ENCODE measurements at places on chromosomes 7 and 10.

GRCh38 chr10:43035800-43036199 is 41.1 kb upstream of the RET start:
- DNase-seq: no peak

DNA sequence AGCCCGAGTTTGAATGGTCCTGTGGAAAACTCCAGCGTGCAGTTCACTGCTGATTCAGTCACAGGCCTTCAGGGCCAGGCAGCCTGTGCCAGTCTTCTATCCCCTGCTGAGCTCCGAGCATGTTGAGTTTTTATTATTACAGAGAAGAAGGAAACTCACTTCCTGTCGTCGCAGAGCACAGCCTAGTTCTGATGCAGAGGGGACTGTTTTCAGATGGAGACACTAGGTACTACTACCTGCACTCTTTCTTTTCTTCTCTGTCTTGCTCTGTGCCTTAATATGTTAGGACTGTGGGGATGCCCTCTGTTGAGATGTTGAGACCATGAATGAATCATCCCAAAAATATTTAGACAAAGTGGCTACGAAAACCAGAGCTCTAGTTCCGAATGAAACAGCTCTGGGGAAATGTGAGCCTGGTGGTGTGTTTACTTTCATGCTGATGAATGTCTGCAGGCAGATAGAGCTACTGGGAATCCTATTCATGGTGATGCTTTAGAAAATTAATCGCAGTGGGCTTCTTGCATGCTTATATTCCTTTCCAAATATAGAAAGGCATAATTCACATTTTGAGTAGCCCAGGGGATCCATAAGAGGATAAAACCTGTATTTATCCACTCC is 29.6 kb downstream of the CASP7 start:
- no peak for DNase-seq

GRCh38 chr7:30260246-30260768 is 24.1 kb upstream of the ZNRF2 start:
- DNase-seq: no peak

GRCh38 chr10:75035975-75036708 is 75.3 kb upstream of the SAMD8 start:
- DNase-seq: no peak

- peak; percentile 11 for DNase-seq
Measured at GRCh38 chr10:102645388-102645740, 1.1 kb downstream of the TRIM8 start.

GRCh38 chr10:133088956-133089800 is 1.5 kb downstream of the ADGRA1 start:
- no peak for DNase-seq

- DNase-seq: no peak
Measured at GRCh38 chr10:72314263-72314662, 40.5 kb downstream of the DNAJB12 start.

GRCh38 chr10:14358886-14359573 is 28.3 kb upstream of the FRMD4A start:
- no peak for DNase-seq

GRCh38 chr7:16189026-16189715 is 232.2 kb downstream of the CRPPA start:
- no peak for DNase-seq

DNA sequence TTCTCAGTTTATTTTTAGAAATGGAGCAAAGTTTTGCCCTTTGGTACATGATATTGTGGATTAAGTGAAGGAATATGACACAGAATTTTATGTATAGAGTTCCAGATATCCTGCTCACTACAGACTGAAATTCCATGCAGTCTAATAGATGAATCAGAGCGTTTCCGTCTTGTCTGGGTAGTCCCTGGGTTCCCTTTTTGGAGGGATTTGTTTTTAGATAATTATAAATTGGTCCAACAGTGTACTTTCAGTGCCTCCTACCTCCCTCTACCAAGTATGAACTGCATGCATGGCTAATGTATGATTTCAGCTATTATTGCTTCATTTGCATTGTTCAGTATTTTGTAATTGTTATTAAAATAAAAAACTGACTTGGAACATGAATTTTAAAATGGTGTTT is 74.4 kb downstream of the SEPTIN7 start:
- DNase-seq: no peak

DNA sequence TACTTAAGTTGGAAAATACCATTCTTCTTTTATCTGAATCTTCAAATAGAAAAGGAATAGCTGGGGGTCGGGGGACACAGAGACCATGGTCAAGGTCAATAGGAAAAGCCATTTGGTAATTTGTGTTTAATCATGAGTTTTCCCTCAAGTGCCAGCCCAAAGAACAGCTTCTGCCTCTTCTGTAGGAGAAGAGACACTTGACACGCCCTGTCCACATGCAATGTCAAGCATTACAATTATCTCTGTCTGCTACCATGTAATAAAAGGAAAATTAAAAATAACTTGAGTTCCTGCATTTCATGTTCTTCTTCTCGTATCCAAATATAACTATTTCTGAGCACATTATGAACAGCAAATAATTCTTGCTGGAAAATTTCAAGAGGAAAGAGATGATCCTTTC is 241.7 kb downstream of the IPMK start:
- DNase-seq: no peak

DNA sequence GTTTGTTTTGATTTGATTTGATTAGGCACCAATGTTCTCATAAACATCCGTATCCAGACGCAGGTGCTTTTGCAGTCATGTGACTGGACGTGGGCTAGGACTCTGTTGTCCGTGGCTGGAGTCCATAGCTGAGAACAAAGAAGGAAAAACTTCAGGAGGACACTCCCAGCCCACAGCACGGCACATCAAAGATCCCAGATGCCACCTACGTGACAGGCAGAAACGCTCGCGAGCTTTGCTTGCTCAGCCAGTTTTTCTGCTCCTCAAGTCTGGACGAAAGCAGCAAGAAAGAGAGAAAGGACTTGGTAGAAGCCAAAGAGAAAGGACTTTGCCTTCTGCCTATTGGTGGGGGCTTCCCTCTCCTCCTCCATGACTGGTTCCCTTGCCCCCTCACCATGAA is 6.9 kb upstream of the ZKSCAN1 start:
- DNase-seq: no peak

- DNase-seq: no peak
Measured at GRCh38 chr7:16465469-16466361, at the start of gene SOSTDC1. TSS of gene SOSTDC1 (minus strand) at chr7:16465738. CDS start at chr7:16465668, 70 bp downstream.

- no peak for DNase-seq
Measured at GRCh38 chr7:33753881-33754525, 151.3 kb upstream of the BMPER start.

DNA sequence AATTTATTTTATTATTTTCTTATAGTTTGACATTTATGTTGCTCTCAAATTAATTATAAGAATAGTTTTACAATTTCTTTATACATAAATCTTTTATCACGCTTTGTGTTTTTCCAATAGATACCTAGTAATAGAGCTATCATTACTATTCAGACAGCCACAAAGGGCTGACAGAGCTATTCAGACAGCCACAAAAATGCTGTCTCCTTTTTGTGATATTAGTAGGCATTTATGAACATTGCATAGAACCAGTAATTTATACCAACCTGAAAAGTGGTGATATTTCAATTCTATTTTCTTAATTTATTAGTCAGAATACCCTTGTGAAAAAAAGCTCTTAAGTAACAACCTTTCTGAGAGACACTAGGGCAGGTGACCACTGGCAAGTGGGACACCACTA is 34.2 kb upstream of the IGFBP3 start:
- no peak for DNase-seq

GRCh38 chr10:101162677-101163076 is 31.6 kb downstream of the TLX1 start:
- no peak for DNase-seq

DNA sequence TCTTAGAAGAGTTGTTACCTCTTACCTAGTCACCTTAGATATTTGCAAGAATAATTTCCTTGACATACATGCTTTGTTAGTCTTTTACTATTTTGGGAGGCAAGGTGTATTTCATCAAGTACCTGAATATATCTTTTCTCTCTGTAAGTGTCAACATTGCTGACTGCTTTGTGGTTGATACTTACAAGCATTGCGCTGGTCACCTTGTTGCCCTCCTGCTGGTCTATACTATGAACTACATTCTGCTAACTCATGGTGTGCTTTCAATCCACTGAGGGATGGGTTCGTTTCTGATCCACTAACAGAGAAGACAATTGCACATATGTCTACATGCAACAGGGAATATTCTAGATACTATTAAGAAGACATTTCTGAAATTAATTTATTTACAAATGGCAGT is 837.8 kb upstream of the COBL start:
- DNase-seq: no peak

DNA sequence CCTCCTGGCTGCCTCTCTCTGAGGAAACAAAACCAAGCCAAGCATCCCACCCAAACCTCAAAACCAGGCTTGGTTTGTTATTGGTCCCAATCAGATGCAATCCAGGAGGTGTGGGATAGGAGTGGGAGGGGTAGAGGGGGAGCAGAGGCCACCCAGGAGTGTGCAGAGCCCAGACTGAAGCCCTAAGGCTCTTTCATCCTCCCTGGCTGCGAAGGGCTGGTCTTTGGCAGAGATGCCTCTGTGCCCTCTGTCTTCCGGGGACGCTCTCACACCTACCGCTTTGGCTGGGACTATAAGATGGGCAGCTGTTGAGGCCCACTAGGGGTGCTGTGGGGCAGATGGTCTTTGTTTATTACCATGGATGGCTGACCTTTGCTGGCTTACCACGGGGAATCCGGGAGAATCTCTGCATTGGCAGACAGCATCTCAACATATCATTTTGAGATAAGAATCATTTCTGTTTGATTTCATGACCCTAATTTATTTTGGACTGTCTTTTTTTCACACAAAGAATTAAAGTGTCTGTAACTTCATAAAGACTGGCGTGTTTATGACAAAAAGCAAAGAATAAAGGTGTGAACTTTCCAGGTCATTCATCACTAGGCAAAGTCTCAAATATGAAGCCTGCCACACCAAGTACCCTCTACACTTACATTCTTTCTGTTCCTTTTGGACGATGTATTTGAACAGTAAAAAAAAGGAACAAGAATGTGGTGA is 6.5 kb upstream of the DENND2A start:
- DNase-seq: no peak

- DNase-seq: no peak
Measured at GRCh38 chr7:83452256-83452655, 196.7 kb downstream of the SEMA3E start.

GRCh38 chr7:77827999-77828398 is 29.4 kb downstream of the PHTF2 start:
- DNase-seq: no peak

DNA sequence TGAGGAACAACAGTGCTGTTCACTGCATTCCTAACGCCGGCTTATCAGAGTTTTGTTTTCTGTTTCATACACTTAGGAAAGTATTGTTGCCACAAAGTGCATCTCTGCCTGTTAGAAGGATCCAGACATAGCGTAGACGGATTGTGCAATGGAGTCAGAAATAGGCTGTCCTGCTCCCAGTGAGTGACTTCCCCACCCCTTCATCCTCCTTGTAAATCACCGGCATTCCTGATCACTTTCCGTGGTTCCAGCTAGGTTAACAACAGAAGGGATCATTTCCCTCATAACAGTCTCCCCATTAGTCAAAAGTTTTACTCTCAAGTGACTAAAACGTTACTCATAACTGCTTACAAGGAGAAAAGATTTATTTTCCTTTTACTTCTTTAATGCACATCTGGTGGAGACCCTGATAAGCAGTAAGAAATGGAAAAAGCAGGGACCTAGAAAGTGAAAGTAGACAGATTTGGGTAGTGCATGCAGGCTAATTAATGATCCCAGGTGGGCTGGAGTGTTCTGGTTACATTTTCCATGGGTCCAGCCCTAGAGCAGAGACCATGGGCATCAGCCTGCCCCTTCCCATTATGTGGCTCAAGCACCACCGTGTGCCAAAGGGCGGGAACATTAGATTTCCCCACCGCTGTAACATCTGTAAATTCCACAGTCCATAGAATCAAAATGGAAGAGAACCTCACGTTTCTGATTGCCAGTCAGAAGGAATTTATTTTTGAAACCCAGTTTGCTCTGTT is 395.1 kb upstream of the GALNT17 start:
- DNase-seq: no peak

- DNase-seq: no peak
Measured at GRCh38 chr10:112471878-112472487, 25.0 kb downstream of the VTI1A start.

DNA sequence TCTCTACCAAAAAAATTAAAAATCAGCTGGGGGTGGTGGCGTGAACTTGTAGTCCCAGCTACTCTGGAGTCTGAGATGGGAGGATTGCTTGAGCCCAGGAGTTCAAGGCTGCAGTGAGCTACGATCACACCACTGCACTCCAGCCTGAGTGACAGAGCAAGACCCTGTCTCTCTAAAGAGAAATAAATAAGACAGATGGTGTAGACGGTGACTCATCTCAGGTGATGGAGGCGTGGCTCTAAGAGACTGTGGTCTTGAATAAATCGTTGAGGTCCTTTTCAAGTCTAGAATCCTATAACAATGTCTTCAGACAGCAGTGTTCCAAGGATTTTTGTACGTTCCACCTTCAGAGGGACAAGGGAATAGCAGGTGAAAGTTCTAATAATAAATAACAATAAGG is 53.8 kb upstream of the PFKFB3 start:
- DNase-seq: peak; percentile 43

DNA sequence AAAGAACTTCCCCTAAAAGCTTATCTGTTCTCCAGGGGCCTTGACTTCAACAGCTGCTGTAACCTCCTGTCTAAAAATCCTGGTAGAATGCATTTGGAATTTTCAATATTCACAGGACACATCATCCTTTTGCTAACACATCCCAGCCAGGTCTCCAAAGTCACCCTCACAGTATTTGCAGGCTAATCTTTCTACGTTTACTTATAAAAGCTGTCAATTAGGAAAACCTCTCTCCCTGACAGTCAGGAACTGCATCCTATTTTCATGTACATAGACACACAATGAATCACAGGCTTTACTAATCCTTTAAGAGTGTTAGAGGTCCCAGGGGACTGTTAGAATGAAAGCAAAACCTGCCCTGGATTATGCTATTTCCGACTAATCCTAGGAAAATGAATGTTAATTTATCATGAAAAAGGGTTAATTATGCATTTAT is 102.2 kb downstream of the GFRA1 start:
- no peak for DNase-seq

DNA sequence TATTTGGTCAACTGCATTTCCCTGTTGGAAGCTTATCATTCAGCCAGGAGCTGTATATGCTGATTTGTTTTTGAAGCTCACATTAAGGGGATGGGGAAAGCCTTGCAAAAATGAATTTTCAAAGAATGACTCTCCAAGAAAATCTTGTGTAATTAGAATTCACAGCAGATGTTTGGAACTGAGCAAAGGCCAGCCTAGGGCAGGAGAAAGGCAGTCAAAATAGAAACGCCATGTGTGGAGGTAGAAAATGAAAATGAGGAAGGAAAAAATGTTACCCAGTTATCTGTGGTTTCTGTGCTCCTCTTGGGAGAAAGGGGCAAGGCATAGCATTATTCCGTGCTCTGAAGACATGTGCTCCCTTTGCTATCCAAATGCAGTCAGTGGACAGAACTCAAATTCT is 93.5 kb downstream of the NRP1 start:
- no peak for DNase-seq

- DNase-seq: no peak
Measured at GRCh38 chr10:107614939-107615685, 450.6 kb upstream of the SORCS1 start.

All from stimulated activated CD8-positive, alpha-beta memory T cell treated with anti-CD3 and anti-CD28 coated beads, Interleukin-7, amount 100 ng/mL, for 4 hours (primary cell).